ENCODE measurements at places on chromosomes 4 and X.

DNA sequence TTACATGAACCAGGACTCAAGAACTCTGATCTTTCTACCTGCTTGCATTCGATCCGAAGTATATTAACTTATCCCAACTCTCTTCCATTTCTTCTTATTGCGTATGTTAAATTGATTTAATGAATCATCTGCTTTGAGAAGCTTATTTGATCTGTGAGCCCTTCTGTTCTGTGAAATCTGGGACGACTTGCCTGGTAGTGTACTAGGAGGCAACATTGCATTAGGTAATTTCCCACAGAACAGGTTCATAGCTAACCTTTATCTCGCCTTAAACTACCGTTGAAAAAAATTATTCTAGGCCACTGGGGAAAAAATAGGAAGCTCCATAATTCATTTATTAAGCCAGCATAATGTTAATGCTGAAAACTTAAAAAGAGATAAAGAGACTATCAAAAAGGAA lies 67.2 kb upstream of the MAB21L2 start:
- no peak for DNase-seq

GRCh38 chr4:6391186-6391851 lies 81.1 kb downstream of the PPP2R2C start:
- no peak for DNase-seq

GRCh38 chrX:68647156-68647957 lies at the start of gene STARD8:
Gene STARD8 (plus strand): TSS chrX:68647666. CDS start chrX:68647883, 217 bp downstream.
- no peak for DNase-seq

DNA sequence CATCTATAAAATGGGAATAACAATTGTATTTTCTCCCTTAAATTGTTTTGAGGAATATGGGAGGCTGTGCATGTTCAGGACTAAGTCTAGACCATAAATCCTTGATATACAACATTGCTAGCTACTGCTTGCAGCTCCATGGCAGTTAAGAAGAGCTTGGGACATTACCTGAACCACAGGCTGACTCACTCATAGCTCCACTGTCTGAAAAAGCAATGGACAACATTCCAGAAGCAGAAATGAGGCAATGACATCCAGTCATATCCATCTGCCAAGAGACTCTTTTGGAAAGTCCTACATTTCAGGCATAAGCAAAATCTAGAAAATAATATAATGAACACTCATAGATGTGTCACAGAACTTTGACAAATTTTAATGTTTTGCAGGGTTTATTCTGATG lies 167.3 kb upstream of the LEF1 start:
- DNase-seq: no peak

GRCh38 chr4:62288808-62289541 lies 1088.8 kb downstream of the ADGRL3 start:
- DNase-seq: no peak

DNA sequence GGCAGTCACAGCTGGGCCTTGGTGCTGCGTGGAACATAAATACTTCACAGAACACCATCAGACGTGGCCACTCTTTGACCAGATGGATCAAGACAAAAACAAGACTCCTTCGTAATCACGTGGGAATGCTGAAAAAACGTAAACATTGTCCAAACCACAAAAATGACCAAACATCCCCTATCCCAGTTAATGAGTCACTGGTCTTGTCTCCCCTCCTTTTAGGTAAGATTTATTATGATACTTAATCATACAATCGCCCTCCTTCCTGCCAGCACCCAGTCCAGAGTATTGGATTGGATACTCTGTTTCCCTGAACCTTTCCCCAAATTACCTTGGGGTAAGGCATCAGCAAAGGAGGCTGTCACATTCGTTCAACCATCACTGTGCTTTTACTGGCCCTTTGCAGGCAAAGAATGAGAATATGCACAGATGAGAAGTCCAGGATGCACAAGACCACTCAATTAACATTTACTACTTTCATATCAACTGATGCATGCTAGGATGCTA lies 601 bp upstream of the TCEANC start:
- no peak for DNase-seq

DNA sequence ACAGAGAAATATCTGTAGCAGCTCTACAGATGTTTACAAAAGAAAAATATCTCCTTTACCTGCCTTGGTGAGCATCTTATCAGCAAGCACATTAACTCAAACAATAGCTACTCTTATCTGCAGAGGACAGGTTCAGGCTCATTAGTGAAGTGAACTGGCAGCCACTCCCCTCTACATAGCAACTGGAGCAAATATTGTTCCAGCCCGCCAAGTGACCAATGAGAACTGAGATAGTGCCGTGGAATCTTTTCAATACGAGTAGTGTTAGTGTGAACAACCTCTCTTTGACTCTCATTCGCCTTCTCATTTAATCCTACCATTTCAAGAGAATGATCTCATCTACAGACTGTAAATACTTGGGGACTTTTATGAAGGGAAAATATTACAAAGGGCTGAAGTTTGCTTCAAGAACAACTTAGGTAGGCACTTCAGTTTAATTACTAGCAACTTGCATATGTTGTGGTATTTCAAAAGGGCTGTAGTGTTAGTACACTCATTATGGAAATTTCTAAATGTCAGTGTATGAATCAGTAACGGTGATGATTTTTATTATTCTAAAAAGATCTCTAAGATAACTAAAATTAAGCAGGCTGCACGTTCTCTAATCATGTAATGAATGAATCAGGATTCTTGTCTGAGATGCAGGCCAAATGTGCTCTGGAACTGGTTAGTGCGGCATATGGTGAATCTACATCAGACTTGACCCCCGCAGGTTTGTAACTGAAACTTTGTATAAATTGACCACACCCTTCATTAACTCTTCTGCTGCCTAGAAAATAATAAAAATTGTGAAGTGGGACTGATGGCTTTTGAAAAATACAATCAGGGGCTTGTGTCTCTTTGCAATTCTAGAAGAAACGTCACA lies 72.4 kb downstream of the PALLD start:
- DNase-seq: no peak

DNA sequence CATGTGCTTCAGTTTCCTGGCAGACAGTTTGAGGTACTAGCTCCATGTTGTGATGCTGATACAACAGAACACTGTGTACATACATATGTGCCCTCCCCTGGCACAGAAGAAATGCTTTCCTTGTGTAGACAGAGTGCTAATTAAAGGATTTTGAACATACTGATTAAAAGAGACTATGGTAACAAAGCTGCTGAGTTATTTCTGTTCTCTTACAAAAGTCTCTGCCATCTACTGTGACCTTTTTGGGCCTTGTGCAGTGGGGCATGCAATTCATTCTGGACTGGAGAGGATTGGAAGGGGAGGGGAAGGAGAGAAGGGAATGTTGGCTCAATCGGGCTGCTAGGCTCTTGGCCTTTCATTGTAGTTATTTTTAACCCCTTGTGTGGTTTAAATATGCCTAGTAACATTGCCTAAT lies 6.0 kb downstream of the PDLIM5 start:
- no peak for DNase-seq

DNA sequence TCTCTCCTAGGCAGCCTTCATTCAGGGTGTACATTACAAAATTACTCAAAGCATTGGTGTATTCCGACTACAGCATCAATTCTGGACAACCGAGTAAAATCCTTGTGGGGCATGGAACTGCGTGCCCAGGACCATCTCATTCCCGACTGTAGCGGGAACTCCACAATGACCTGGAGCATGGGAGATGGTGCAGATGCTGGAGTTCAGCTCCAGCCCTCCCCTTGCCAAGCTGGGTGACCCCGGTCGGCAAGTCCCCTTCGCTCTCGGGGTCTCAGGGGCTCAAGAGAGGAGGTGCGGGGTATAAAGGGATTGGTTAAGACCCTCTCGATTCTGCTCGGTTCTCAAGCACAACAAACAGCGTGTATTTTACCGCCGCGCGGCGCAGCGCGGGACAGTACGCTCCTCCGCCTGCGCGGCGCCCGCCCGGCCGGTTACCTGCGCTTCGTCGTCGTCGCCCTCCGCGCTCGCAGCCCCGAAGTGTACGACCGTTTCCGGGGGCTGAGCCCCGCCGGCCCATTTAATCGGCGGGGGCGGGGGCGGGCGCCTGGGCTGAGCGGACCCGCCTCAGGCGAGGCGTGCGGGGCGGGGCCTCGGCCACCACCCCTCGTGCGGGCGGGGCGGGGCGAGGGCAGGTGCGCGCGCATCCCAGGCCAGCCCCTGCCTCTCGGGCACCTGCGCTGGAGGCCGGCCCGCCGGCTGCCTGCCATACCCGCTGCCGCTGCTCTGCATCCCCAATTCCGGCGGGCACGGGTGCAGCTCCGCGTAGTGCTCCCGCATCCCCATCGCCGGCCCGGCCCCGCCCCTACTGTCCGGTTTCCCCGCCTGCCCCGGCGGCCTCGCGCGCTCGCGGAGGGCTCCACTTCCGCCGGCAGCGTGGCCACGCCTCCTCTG lies at the start of gene G6PD:
Gene G6PD, minus strand, starts transcription at position 493 of the 891 bp plus-strand sequence. CDS start 691 bp downstream, outside the sequence.
- DNase-seq: peak; percentile 87

- no peak for DNase-seq
These were observed 9.7 kb downstream of the GIMD1 start for GRCh38 chr4:106358899-106359298.

DNA sequence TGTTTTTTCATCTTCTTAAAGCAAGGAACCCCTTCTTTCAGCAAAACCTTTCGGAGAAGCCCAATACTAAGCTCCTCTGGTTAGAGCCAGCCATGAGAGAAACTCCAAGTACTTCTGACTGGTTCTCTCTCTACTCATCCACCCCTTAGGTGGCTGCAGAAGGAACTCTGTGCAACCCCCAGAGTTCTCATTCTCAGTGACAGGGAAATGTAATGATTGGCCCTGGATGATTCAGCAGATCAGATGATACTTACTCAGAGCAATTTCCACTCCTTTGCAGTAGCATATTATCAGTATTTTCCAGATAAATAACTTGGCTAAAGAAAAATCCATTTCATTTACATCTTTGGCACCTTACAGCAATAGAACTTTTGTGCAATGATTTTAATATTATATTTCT lies 3.2 kb downstream of the SPP1 start:
- DNase-seq: no peak

- no peak for DNase-seq
These were observed 261.4 kb upstream of the TECRL start for GRCh38 chr4:64670647-64671046.

GRCh38 chr4:83255584-83255983 lies 29.0 kb downstream of the COQ2 start:
- DNase-seq: no peak

GRCh38 chrX:150219374-150220185 lies 143.5 kb upstream of the MAMLD1 start:
- DNase-seq: no peak

DNA sequence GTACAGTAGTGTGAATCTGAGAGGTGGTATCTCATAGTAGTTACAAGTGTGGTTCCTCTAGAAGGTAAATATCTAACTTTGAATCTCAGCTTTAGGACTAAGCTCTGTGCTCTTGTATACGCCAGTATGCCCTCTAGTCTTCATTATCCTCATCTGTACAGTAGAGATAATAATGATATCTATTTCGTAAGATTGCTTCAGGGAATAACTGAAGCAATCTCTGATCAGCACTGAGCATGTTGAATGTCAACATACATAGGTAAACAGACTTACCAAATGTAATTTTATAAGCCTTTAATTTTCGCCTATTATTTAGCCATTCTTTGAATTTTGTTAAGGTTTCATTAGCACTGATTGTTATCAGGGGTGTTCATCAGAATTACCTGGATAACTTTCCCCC lies 175.2 kb upstream of the ANKRD50 start:
- DNase-seq: no peak

- no peak for DNase-seq
These were observed 213.0 kb upstream of the VEGFC start for GRCh38 chr4:177005674-177006230.

- no peak for DNase-seq
These were observed 653 bp downstream of the HHIP start for GRCh38 chr4:144646523-144647094.

DNA sequence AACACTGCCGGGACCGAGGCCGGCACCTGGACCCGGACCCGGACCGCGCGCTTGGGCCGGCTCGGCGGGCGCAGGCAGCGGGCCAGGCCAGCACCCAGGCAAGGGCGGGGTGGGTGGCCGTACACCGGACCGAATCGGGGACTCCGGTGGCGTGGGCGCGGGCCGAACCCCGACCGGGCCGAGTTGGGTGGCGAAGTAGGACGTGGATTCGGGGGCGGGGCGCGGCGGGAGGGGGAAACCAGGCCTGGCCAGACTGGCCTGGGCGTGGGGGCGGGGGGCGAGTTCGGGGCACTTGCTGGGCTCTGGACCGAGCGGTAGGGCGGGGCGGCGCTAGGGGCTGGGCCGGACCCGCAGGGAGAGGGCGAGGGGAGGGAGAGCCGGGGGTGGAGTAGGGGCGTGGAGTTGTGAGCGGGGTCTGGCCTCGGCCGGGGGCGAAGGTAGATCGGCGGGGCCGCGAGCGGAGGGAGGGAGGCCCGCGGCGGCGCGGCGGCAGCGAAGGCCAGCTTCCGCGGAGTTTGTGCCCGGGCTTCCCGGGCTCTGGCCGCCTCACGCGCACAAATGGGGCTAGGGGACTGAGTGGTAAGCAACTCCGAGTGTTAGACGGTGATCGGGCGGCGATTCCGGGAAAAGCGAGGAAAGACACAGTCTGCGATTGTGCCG lies 1.8 kb upstream of the BCORL1 start:
- no peak for DNase-seq

DNA sequence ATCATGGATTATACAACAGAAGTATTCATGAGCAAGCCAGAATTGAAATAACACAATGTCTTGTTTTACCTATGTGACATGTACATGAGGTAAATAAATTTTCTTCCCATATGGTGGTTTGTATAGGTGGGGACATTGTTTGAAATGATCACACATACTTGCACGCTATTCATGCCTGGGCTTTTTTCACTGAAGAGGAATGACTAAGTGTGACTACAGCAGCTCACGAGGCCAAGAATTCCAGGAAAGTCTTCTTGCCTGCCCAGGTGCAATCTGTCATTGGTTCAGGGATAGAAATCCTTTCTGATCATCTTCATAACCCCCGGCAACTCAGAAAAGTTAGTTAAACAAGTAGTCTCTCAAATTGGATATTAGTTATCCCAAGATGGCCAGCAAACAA lies 36.3 kb upstream of the AREG start:
- DNase-seq: no peak

- DNase-seq: no peak
These were observed 147.4 kb upstream of the RXFP1 start for GRCh38 chr4:158374318-158374717.

DNA sequence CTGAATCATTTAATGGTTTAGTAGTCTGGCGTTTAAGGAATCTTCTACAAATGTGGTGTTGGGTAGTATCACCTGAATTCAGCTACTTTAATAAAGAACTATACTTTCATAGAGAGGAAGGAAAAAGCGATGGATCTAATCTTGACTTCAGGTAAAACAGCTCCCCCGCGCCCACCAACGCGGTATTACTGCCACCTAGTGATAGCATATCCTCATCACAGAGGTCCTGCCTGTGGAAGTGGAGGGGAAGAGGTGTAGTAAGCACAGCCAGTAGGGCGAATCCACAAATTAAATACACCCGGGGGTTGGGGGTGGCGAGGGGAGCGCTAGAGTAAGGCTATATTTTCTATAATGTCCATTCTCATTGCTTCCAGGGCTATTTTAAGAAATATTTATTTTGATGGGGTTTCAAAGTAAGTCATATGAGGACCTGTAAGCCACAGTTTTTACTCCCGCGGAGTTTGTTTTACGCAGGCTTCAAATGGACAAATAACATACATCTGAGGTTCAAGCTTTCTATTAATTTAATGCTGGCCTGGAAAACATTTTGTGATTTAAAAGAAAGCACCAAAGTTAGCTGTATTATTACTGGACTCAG lies 8.3 kb upstream of the DAPP1 start:
- DNase-seq: peak; percentile 45

Measured in T-cell (primary cell).